ENCODE measurements at places on chromosomes 3 and 15. TPM values are rescaled to one million over a fixed set of nuclear protein-coding genes. Genes with fewer than 3 reads are reported as not detected.

GRCh38 chr3:16136055-16136454 is 38.4 kb upstream of the GALNT15 start:
- H3K36me3 ChIP-seq, result no peaks in the 10 kb centered on the region
- no peak overlapping the region for H3K27ac ChIP-seq
- no peak for DNase-seq
- no peaks in the 10 kb centered on the region for H3K4me1 ChIP-seq

DNA sequence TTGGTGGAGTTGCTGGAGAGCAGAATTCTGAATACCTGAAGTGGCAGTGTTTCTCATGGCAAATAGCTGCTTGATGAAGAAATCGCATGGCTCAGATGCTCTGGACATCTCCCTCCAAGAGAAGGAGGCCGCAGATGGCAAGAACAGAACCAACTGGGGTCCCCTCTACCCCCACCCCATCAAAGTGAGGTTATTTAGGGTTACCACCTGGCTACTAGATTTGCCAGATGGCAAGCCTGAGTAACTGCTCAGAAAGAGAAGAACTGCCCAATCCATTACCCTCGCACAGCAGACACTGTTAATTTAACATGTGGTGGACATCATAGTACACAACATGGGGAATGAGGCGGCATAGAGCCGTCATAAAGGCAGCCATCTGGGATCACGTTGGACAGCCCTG is 30.5 kb upstream of the LIPC start:
- H3K36me3 ChIP-seq, result no peaks in the 10 kb centered on the region
- no peak overlapping the region for H3K27ac ChIP-seq
- no peak for DNase-seq

The STRC gene
- 0.77 TPM for total RNA-seq

GRCh38 chr3:81186412-81186811 is 575.0 kb downstream of the GBE1 start:
- H3K4me3 ChIP-seq, result no peak overlapping the region
- H3K36me3 ChIP-seq, result no peaks in the 10 kb centered on the region
- H3K4me1 ChIP-seq, result no peaks in the 10 kb centered on the region

The GCSAM gene
- not detected for total RNA-seq

DNA sequence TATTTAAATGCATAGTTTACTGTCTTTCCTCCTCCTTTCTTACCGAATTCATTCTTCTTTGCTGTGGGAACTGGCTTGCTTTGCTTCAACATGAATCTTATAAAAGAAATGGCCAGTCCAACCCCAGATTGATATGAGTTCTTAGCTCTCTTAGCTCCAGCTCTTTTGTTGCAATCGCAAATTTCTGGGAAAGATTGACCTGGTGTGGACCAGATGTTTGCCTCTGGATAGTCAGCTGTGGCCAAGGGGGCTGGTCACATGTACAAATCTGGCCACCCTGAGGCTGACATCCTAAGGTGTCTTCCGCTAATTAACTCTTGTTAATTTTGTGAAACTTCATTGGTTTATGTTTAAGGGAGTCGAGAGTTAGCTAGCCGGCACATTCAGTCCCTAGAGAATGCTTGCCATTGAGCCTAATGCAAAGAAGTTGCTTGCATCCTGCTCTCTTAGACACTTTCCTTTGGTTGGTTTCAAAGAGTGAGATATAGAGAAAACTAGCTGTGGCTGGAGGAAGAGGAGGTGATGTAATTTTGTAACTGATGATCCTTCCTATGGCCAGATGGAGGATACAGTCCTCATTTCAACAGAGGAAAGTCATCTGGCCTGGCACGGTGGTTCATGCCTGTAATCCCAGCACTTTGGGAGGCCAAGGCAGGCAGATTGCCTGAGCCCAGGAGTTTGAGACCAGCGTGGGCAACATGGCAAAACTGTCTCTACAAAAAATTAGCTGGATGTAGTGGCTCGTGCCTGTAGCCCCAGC is 162.4 kb downstream of the ADAMTSL3 start:
- no peaks in the 10 kb centered on the region for H3K4me1 ChIP-seq
- H3K4me3 ChIP-seq, result no peak overlapping the region
- no peak for DNase-seq
- H3K27me3 ChIP-seq, result peaks cover 8% of the 10 kb centered on the region
- H3K36me3 ChIP-seq, result no peaks in the 10 kb centered on the region

Data from type B pancreatic cell (in vitro differentiated cells).